ENCODE measurements at places on chromosomes 11 and 22.

DNA sequence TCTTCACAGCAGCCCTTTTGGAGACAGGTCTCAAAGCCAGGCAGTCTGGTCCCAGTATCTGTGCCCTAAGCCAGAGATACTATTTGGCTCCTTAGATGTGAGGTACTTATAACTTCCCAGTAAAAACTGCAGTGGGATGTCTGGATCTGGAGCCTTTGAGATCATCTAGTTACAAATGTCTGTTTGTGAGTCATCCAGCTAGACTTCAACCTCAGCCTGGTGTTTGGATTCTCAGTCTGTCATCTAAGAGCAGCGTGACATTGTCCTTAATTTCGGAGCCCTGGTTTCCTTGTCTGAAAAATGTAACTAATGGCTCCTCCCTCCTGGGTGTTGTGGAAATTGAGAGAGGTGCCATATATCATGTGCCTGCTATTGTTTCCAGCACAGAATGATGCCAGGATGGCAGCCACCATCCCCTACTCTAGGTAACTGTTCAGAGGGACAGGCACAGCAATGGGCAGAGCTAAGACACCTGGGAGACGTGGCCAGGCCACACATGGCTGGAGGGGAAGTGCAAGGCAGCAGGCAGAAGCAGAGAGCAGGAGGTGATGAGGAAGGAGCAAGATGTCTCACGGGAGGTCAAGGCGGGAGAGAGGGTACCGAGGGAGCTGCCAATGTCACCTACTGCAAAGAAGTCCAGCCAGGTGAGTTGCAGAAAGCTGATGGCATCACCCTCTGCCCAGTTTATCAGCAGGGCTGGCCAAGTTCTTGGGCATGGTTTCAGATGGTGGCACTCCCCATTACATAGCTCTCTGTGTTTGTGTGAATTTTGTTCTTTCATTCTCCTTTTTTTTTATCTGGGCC is 20.6 kb upstream of the ST3GAL4 start:
- DNase-seq: no peak

GRCh38 chr11:27627979-27628378 is 72.3 kb downstream of the BDNF start:
- DNase-seq: no peak

- no peak for DNase-seq
Measured at GRCh38 chr22:30214703-30215407, 31.7 kb downstream of the LIF start.

DNA sequence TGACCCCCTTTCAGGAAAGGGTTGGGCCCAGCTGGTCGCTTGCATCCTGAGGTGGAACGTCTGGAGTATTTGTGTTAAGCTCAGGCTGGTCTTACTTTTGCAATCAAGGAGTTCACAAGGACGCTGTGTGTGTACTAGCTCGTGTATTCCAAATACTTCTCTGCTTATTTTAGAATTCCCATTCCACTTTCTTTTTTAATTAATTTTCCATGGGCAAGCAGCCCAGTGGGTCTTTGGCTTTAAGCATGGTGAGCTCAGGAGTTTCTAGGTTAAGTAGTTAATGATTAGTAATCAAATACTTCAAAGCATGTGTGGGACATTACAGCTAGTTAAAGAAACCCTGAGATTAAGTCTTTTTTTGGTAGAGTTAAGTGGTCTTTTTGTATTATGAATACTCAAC is 68.6 kb downstream of the CSNK2A3 start:
- DNase-seq: no peak

- no peak for DNase-seq
Measured at GRCh38 chr11:16861862-16862261, 123.4 kb downstream of the C11orf58 start.

DNA sequence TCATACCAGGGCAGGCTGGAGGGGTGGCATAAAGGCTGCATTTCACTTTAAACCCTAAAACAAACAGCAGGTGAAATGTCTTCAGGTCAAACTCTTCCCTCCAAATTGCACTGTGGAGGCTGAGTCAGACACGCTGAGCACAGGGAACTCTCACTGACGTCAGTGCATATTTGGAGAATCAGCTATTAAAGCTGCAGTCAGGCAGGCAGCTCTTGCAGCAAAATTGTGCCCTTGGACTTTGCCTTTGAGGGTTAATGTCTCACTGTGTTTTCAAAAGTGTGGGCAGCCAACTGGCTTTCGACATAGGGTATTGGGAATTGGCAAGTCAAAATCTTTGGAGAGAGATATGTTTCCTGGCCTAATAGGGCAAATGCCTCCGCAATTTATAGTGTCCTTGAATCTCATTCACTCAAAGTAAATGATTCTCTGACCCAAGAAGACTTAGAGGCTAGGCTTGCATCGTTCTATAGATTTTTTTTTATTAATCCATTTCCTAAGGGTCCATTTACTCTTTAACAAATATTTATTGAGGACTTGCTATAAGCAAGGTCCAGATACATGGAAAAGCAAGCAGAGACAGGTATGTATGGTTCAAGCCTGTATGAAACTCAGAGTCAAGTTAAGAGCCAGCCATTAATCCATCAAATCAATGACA is 27.7 kb upstream of the SMCO4 start:
- DNase-seq: no peak

DNA sequence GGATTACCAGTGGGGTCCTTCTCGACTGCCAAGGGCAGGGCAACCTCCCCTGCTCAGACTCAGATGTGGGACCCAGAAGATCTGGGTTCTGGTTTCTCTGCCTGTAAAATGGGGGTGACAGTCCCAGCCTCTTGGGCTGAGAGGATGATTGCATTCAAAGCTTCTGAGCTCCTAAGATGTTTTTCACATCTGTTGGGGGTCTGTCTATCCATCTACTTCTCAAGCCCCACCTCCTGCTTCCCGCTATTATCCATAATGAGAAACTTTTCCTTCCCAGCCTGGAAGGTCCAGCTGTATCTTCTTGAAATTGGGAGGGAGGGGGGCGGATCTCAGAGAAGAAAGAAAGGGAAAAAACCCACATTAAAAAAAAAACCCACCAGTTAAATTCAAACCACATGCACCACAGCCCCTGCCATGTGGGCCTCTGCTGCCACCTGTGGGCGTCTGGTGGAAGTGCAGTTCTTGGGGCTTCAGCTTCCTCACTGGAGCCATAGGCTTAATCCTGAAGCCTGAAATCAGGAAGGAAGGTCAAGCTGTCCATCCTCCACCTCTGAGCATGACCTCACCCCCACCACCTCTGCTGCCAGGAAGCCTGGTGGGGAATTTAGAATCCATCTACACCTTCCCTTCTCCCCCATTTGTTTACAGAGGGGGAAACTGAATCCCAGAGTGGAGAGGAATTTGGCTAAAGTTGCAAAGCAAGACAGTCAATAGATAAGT is 27.3 kb downstream of the ARHGEF17 start:
- DNase-seq: peak; percentile 63

DNA sequence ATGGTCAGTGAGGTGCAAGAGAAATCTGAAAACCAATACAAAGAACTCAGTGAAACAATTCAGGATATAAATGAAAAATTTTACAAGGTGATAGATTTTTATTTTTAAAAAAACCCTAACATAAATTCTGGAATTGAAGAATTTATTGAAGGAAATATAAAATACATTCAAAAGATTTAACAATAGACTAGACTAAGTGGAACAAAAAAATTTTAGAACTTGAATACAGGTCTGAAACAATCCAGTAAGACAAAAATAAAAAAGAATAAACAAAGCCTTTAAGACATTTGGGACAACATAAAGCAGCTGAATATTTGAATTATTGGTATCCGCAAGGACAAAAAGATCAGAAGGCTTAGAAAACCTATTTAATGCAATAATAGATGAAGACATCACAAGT is 8.7 kb downstream of the SPA17 start:
- DNase-seq: no peak

DNA sequence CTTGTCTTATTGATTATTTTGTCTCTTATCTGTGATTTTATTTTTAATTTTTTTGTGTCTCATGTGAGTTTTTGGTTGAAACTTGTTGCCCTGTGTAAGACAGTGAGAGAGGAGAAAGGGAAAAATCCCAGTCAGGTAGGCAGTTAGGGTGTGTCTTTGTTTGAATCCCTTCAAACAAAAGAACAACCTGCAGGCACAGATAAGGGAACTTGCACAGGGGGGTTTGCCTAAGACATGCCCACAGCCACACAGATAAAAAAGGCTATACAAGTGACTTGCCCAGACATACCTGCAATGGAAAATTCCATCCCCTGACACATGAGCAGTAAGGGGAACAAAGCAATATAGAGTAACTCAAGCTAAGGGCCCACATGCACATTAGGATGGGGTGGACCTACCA is 127.8 kb upstream of the PLET1 start:
- no peak for DNase-seq
